Nucleus accumbens (tissue), 56 donors: ENCODE measurements at places on chromosomes 7 and 10.
A peak's percentile ranks its signal among the peaks of the same experiment; 100 is the strongest.

- DNase-seq = no peak
Measured at GRCh38 chr10:15764892-15765454, 45.3 kb upstream of the ITGA8 start.

- no peak for DNase-seq
Measured at GRCh38 chr10:50396491-50397311, 145.4 kb upstream of the ASAH2 start.

DNA sequence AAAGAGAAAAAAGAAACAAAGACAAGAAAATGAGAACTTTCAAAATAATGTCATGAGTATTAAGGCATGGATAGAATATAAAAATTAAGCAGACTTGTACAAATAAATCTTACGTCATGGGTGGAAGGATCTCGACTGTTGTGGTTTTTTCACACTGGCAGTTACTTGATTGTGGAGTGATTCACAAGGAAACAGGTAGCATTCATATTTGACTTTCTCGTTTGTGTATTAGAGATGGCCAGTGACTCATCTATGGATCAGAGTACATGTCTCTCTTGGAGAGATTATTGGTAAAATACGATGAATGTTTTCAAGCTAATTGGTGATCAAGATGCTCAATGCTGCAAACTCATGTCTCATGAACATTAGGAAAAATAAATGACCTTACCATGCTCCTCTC is 564.3 kb downstream of the GATA3 start:
- no peak for DNase-seq

DNA sequence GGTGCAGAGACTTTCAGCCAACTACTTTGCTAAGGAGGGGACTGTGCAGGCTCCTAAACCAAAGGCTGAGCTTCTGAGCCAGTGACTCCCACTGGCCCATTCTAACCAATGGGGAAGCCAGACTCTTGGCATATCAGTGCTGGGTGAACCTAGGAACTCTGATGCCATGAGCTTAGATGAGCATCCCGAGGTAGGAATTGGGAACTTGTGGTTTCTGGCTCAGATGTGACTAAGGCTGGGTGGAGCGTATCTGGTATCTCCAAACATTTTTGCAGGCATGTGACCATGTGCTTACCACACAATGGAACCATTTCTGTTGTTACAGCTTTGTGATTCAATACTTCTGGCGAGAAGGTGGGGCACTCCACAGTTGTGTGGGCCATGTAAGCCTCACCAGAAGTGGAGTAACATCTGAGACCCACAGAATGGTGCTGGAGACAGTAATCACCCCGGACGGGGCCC is 2.5 kb upstream of the AVPI1 start:
- DNase-seq = no peak

DNA sequence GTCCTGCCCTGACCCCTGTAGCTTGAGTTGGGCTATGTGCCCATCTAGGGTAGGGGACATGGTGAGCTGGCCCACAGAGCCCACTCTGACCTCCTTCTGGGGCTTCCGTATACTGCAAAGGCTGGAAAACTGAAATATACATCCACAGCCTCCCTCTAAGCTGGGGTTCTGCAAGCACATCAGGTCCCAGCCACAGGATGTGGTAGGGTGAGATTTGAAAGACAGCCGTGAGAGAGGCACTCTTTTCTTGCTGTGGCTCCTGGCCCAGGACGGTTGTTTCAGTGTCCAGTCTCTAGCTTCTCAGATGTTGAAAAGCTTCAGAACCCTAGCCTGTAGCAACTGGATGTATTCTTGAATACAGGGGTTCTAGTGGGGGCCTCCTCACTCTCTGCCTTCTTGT is 60.1 kb upstream of the ADRB1 start:
- DNase-seq = no peak

GRCh38 chr10:32446536-32447406 is 831 bp downstream of the CCDC7 start:
- DNase-seq = no peak

DNA sequence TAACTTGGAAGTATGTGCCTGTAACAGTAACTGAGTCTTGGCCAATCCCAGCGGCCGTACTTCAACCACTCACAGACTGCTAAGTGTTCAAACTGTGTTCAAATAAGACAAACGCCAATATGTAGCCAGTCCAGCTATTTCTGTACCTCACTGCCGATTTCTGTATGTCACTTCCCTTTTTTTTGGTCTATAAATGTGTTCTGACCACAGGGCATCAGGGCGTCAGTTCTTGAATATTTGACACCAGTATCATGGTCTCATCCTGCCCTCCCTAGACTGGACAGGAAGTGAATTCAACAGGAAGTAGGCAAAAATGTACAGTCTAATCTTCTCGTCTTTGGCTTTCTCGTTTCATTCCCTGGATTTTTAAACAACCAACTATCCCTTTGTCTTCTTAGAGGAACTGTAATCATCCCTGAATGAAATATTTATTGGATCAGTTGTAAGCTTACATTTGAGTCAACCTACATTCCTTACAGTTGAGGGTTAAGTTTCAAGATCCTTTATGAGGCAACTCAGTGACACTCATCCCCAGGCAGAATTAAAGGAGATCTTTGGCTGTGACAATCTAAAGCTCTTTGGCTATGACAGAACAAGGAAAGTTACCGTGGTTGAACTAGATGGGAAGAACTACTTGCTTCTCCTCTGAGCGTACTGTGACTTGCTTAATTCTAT is 232.7 kb downstream of the NSUN6 start:
- DNase-seq = peak; percentile 2

DNA sequence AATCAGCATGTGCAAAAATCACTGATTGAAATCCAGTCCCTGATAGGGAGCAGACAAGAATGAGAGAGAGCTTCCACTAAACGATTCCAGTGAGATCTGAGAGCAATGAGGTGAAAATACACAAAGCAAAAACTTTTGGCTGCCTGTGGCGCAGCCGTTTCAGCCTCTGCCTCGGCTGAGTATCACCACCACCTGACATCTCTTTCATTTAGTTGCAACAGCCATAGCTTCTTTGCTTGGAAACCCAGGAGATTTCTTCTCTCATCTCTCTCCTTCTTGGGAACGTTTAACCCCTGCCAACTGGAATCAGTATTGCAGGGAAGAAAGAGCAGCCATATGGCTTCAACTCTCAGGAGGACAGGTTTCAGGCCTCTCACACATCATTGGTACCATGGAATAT is 237.3 kb upstream of the AGK start:
- no peak for DNase-seq

- no peak for DNase-seq
Measured at GRCh38 chr10:27225011-27225590, 15.5 kb downstream of the ACBD5 start.

DNA sequence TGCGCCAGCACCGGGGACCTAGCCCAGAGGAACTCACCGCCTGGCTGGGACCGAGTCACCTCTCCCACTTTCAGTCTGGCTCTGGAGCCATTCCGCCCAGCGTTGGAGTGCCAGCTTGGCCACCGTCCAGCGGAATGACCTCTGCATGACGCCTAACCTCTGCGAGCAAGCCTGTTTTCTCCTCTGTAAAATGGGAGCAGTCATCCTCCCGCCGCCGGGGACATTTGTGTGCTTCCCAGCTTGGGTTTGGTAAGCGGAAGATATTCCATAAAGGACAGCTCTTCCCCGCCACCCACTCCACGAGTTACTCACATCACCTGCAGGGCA is 1.3 kb upstream of the ZCCHC24 start:
- DNase-seq = no peak

DNA sequence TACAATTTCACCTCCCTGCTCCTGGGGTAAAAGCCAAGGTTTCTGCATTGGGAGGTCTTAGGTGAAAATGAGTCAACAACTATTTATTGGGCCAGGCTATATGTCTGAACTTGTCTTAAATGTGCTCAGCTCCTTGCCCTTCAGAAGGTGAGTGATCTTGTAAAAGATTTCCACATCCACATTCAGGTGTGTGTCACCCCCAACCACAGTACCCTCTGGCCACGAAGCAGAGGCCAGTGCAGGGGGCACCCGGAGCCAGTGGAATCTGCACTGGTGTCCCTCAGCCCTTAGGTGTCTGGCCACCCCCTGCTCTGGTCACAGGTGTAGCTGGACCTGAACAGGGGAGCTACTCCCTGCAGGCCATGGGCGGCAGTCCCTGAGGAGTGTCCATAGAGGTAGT is 198.5 kb downstream of the PAXIP1 start:
- DNase-seq = no peak

GRCh38 chr7:152583006-152583405 is 92.9 kb downstream of the XRCC2 start:
- DNase-seq = no peak

GRCh38 chr10:76161301-76161582 is 729.8 kb downstream of the LRMDA start:
- no peak for DNase-seq

DNA sequence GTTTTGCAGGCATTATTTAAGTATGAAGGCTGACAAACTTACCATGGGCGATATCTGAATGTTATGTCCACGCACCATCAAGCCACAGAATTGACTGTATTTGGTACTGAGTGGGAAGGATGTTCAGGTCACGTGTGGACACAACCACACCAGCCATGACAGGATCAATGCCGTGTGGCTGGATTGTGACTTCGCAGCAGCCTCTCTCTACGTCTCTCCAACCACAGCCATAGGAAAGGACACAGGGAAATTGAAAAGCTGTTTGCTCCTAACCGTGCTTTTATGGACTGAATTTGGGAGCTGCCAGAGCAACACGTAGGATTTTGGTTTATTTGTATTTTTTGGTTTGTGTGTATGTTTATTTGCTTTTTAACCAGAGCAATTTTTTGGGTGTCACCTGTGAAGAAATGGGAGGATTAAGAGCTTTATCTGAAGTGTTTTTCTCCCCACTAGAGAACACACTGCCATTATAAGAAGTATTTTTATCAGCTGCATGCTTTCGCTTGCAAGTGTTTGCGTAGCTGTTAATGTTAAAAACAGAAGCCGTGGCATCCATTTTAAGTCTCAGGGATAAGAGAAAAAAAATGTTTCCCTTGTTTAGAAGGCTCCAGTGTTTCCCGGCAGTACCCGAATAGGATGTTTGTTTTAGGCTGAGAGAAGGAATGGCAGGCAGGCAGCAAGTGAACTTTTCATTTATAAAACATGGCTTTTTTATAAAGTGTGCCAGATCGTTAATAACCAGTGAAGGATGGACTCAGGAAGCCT is 401.1 kb upstream of the NFE2L3 start:
- no peak for DNase-seq

- DNase-seq = no peak
Measured at GRCh38 chr10:15168291-15168785, at the start of gene NMT2. Gene NMT2 (minus strand): TSS chr10:15168693. CDS start chr10:15168612, 81 bp downstream.

- no peak for DNase-seq
Measured at GRCh38 chr10:6586501-6586900, 6.4 kb upstream of the PRKCQ start.

DNA sequence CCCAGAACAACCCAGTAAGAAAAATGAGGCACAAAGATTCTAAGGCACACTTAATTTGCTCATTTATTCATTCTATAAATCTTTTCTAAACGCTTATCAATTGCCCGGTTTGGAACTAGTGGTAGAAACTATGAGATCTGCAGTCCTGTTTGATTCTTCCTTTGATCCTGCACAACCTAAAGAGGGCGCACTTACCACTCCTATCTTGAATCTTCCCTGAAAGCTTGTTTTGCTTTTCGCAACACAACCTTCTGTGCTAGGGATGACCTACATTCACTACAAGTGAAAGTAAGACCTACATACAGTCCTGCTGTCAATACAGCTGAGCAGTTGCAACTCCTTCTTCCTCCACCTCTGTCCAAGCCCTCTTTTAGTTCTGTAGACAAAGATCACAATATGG is 12.6 kb upstream of the ARL4A start:
- no peak for DNase-seq

DNA sequence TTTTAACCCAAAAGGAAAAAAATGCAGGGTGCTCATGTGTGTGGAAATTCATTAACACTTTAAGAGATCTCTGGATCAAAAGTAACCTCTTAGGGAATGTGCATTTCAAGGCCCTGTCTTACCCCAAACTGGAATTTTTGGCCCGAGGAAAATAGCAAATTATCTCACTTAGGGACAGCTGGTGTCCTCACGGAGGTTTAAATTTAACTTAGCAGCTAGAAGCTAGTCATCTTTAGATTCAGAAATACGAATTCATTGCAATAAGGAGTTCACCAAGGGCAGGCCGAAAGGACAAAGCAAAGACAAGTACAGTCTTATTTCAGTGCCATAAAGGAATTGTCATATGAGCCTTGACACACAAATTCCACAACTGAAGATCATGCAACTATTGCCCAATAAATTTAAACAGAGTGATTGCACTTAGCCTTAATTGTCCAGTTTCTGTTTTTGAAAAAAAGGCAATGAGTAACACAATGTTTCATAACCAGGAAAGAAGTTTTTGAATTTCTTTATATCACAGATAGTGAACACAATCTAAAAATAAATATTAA is 22.4 kb upstream of the SEMA3C start:
- no peak for DNase-seq

- DNase-seq = no peak
Measured at GRCh38 chr7:30775992-30776391, 4.8 kb downstream of the MINDY4 start.

DNA sequence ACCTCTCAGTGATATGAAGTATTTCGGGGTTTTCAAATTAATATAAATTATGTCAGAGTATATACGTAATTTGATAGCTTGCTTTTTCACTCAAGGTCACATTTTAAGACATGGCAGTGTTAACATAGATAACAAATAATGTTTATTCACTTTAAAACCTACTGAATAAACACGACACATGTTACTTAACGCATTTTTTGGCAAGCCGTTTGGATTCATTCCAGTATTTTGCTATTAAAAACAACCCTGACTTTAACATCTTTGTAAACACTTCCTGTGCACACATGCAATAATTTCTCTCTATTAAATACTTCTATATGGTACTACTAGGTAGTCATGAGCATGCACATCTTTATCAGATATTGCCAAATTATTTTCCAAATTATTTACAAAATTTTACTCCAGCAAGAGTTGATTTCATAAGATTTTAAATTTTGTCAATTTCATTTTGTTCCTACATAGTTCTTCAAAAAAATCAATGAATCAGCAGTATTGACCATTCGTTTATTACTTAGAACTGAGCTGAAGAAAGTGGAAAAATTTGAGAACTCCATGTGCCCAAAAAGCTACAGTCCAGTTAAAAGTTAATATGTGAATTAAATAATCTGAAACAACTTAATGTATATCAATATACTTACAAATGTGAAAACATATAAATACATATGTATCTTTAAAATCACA is 26.8 kb upstream of the THSD7A start:
- no peak for DNase-seq

GRCh38 chr10:132897516-132898381 is 44.6 kb downstream of the CFAP46 start:
- no peak for DNase-seq

DNA sequence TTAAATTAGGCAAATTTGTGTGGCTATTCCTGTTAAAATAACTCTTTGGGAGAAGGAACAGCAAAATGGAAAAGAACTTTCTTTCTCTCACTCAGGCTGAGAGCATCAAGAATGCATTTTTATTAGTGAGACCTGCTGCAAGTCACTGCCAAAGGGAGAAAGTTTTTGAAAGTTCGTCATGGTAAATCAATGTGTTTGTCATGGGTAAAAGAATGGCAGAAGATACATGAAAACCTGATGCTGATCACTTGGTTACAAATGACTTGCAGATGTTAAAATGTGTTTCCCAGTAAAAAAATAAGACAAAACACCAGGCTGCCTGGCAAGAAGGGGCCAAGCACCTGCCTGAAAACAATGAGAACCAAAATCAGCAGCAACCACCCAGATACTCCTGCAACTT is 484.7 kb upstream of the NRP1 start:
- no peak for DNase-seq

GRCh38 chr7:159218170-159218569 is 73.5 kb upstream of the VIPR2 start:
- no peak for DNase-seq
